NCI-H510A treated with DMSO at 0.1 percent for 48 hours (cell line): ENCODE measurements at places on chromosomes 3 and 15.

DNA sequence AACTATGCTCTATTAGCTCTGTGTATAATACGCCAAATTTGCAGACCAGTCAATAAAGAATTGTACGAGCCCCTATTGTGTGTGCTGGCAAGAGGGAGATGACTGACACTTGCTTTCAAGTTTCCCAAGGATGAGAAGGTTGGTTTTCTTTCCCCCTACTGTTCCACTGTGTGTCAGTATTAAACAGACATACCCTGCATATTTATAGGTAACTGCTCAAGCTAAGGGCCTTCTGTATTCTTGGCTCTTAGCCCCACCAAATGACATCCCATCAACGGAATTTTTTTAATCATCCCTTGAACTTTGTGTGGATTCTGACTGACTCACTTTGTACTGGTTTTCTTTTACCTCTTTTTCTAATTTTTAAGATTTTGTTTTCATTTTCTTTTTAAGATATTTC is 60.6 kb upstream of the GYG1 start:
- no peak for DNase-seq

- DNase-seq: no peak
These were observed 1123.5 kb downstream of the ROBO2 start for GRCh38 chr3:78163379-78163778.

DNA sequence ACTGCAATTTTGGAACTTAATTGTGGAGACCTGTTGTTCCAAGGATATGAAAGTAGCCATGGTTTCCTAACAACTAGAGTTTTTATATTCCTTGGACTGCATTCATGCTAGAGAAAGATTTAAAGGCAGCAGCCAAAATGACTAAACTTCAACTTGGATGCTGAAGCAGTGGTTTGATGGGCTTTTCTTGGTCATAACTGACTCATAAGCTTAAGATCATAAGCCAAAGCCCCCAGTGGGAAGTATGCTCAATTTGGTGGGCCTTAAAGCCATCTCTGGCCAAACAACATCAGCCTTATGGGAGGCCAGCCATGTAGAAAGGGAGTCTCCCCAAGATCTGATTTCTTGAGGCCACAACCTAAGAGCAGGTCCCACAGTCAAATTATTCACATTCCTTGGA is 80.2 kb downstream of the ZNF280D start:
- DNase-seq: no peak

- DNase-seq: no peak
These were observed 144.4 kb downstream of the CHST2 start for GRCh38 chr3:143263852-143264513.

DNA sequence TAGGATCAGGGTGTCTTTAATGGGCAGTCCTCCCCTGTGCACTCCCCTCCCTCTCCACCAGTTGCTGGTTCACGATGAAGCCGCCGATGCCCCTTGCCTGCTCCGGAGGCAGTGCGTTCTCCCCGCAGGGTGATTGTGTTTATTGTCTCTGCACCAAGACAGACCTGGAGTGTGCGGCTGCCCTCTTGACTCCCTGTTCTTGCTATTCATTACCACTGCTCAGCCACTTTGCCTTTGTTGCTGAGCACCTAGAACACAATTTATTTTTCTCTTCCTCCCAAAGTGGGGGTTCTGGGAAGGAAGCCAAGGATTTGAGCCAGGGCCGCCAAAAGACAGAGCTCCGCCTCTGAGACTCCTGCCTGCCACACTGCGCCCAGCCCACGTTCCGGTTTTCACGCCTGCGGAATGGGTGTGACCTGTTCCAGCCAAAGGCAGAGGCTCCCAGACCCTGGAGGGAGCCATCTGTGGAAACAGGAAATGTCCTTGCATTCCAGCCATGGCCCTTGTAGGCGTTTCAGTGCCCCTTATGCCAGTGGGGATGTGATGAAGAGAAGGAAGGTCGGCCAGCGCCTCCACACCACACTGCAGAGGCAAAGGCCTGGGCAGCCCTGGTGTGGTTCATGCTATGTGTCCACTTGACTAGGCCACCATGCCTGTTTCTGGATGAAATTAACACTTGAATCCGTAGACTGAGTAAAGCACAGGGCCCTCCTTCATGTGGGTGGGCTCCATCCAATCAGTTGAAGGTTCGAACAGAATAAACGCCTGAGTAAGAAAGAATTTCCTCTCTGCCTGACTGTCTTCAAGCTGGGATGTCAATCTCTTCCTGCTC is 85.8 kb downstream of the HMG20A start:
- DNase-seq: peak; percentile 22

GRCh38 chr3:108091498-108092250 is 843 bp upstream of the CD47 start:
- DNase-seq: peak; percentile 27

GRCh38 chr15:61815356-61816083 is 244.7 kb downstream of the VPS13C start:
- no peak for DNase-seq

GRCh38 chr3:8872261-8872660 is 91.0 kb downstream of the RAD18 start:
- DNase-seq: no peak
